Left cardiac atrium (tissue), 4 donors: ENCODE measurements at places on chromosomes 1 and 21.

DNA sequence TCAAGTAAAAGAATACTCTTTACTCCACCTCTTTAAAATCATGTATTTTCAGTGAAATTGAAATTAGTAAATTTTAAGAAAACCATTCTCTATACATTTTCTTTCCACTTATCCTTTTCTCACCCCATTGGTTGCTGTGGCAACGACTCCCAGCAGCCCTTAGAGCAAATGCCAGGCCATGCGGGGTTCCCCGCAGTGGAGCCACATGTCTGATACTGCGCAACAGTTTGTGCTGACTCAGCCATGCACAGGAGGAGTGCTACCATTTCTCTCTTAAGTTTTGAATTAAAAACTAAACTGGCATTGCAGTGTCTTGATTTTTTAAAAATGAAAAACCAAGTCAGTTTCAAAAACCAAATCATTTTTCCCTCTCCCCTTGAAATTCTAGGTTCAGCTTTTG, 214.1 kb upstream of the L1TD1 start:
- DNase-seq = no peak

- DNase-seq = peak; percentile 61
Measured at GRCh38 chr21:16554503-16554902, 824.7 kb downstream of the USP25 start.

DNA sequence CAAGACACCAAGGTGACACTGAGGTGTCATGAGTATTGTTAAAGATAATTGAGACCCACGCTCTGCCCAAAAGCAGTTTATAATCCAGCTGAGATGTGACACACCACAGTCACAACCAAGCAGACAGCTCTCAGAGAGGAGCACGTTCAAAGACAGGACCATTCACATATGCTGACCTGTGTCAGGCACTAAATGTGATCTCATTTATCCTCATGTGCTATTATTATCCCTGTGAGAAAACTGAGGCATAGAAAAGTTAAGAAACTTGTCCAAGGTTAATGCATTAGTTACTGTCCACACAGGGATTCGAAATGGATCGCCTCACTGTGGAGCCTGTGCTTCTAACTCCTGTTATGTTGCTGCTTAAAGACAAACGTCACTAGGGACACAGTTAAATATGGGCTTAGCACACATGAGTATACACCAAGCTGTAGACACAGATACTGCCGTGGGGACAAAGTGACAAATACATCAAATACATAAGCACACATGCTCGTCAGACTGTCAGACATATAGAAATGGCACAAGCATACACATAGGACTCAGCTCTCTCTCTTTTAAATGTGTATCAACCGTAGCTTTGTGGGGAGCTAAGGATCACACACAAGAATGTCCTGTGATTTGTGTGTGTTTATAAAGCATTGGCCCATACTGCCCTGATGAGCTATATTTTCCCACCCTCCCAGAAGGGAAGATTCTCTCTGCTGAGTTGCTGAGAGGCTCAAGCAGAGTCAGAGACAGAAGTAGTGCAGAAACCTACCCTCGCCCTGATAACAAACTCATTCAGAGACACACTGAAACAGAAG, 3.5 kb upstream of the IGSF8 start:
- no peak for DNase-seq

GRCh38 chr1:6496365-6496721, 4.9 kb upstream of the PLEKHG5 start:
- DNase-seq = no peak

- DNase-seq = no peak
Measured at GRCh38 chr1:78716186-78716585, 66.6 kb downstream of the IFI44 start.

DNA sequence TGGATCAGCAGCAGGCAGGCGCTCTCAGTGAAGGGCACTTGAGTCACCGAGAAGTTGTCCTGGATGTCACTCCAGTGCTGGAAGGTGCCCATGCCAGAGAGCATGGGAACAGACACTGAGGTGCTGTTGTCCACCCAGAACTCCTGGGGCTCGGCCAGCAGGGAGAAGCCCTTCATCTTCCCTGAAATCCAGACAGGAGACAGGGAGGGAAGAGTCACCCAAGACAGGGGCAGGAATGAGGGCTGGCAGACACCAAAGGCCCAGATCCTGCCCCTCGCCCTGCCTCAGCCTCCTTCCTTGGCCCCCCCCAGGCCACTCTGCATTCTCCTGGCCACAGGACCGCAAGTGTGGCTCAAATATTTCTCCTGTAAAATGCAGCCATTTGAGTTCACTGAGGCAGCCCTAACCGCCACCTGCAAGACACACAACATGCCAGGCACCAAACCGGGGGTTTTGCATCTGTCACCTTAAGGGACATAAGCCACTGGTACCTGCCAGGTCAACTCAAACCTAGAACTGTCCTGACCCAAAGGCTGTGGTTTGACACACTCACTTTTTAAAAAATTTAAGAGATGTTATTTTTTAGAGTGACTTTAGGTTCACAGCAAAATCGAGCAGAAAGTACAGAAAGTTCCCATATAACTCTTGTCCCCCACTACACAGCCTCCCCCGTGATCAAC, 7.8 kb downstream of the AGT start:
- no peak for DNase-seq

- peak; percentile 31 for DNase-seq
Measured at GRCh38 chr1:160862203-160863060, at the start of gene CD244. CD244 (minus strand) TSS chr1:160862887; CDS start chr1:160862677, 210 bp downstream.

DNA sequence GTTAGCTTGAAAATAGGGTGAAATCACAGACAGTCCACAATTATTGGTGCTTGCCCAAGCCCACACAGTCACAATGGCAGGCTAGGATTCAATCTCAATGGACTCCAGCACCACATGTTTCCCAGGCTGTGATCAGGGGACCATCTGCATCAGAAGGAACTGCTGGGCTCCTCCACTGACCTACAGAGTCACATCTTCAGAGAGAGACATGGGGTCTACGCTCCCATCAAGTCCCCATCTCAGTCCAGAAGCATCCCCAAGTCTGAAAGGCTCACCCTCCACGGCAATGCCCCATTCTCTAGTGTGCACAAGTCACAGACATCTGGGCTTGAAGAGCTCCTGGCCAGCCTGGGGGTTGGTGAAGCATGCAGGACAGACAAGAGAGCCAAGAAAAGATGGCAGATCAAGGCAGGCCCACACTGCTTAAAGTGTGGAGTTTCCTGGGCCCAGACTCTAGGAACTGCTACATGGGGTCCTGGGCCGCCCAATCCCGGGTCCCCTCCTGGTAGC, 262.5 kb downstream of the NPHP4 start:
- DNase-seq = no peak

DNA sequence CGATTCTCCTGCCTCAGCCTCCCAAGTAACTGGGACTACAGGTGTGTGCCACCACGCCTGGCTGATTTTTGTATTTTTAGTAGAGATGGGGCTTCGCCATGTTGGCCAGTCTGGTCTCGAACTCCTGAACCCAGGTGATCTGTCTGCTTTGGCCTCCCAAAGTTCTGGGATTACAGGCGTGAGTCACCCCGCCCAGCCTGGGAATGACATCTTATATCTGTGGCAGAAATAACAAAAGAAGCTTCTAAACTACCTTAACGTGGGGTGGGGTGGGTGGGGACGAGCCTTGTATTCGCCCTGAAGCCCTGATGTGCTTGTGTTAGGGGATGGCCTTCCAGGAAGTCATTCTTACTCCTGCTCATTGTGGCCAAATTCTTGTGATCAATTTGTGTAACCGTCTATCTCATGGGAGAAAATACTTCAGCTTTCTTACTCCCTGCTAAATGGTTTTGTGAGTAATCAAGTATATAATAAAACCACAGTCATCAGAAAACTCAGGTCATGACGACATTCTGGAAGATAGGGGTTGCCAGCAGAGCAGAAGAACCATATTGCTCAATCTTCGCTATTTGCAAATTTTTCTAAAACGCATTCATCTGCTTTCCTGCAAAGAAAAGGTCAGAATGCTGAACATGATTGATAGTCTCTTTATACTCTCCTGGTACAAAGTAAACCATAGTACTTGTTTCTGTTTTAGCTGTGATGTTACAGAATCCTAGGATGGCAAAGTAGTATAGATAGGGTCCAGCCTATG, 63.2 kb downstream of the DIRAS3 start:
- no peak for DNase-seq

GRCh38 chr1:43987159-43987902, 4.1 kb upstream of the CCDC24 start:
- no peak for DNase-seq

- DNase-seq = peak; percentile 33
Measured at GRCh38 chr21:26715878-26716506, 129.2 kb downstream of the ADAMTS1 start.

GRCh38 chr1:54315099-54315498, 91.1 kb downstream of the SSBP3 start:
- DNase-seq = no peak

DNA sequence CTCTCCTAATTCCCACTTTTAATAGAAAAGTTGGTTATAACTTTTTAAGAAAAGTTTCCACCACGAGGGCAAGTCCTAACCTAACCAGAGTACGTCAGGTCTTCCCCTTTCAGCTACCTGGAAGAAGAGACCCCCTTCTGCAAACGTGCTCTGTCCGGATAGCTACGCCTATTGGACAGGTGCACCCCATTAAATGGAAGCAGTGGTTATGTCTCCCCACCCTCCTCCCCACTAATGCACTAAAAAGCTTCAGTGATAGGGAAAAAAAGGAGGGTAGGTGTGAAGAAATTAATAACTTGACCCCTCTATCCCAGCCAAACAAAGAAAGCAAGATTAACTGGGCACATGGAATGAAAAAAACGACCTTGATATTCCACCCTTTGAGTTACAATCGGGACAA, 7.7 kb downstream of the GLUL start:
- no peak for DNase-seq

DNA sequence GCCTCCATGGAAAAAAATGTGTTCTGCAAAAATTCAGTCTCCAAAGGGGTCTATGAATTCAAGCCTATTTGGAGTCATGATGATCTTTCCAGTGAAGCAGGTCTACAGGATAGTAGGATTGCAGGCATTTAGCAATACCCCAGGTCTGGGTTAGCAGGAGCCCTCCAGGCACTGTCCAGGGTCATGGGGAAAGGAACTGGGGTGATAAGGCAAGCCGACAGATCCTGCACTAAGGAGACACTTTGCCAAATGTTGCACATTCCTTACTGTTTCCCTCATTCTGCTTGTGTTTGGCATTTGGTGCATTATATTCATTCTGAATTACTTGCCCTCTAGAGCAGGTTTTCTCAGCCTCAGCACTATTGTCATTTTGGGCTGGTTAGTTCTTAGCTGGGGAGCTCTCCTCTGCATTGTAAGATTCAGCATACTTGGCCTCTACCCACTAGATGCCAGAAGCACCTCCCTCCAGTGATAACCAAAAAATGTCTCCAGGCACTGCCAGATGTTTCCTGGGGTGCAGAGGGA, 333.3 kb upstream of the PLXNA2 start:
- DNase-seq = no peak

- no peak for DNase-seq
Measured at GRCh38 chr21:42527489-42528158, 14.0 kb downstream of the SLC37A1 start.

GRCh38 chr1:156760796-156761104, 6.6 kb upstream of the PRCC start:
- no peak for DNase-seq

GRCh38 chr1:151356696-151357095, 9.6 kb upstream of the RFX5 start:
- no peak for DNase-seq

GRCh38 chr1:18649693-18650370, 19.2 kb downstream of the PAX7 start:
- no peak for DNase-seq

DNA sequence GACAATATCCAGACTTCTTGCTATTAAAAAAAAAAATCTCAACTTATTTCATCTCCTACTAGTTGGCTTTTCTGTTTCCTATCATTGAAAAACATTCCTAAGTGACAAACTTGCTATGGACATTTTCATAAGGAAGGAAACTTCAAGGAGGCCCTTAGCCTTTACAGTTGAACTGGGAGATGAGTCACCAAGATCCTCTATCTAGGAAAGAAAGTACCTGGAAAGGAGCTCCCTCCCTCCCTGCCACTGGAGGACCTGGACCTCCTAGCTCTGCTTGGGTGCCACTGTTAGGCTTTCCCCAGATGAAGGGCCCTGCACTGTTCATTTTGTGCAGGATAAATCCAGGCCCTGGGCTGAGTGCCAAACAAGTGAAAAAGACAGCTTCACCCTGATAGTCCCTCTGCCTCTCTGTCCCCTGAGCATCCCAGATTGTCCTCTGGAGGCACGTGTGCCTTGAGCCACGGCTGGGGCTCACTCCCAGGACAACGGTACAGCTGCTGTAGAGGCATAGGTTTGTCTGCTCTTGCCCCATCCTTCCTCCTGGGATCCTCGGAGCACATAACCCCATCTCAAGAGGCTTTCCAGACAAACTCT, 40.2 kb upstream of the SOX13 start:
- no peak for DNase-seq

- no peak for DNase-seq
Measured at GRCh38 chr1:156081917-156082308, 352 bp downstream of the MEX3A start.

GRCh38 chr1:160168609-160169369, 17.4 kb downstream of the ATP1A4 start:
- DNase-seq = no peak

GRCh38 chr1:7107109-7107830, 322.0 kb downstream of the CAMTA1 start:
- no peak for DNase-seq

GRCh38 chr1:161193561-161194235, 5.2 kb downstream of the ADAMTS4 start:
- peak; percentile 45 for DNase-seq

GRCh38 chr21:39444421-39445180, 977 bp downstream of the LCA5L start:
- DNase-seq = no peak

GRCh38 chr1:43970502-43970901, 692 bp downstream of the DPH2 start:
- DNase-seq = no peak

- DNase-seq = no peak
Measured at GRCh38 chr1:89616844-89617627, 15.9 kb upstream of the LRRC8C start.

DNA sequence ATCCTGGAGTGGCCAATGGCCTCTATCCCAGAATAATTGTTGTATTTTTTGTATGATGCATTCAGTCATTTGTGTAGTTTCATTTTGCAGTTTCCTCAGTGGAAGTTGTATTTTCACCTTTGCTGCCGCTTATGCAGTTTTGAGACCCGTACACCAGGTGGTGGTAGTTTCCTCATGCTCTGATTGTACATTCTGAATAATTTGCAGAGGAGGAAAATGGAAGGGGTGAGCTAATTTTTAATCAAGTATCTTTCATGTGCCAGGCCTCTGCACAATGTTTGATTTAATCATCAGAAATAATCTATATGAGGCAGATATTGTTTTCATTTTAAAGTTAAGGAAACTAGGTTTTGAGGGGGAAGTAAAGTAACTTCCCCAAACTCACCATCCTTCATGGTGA, 29.5 kb downstream of the HLX start:
- DNase-seq = no peak

GRCh38 chr1:27391511-27392095, 819 bp upstream of the GPR3 start:
- DNase-seq = peak; percentile 84

GRCh38 chr1:172322219-172323061, 98.0 kb upstream of the C1orf105 start:
- DNase-seq = peak; percentile 46
